CD8-positive, alpha-beta T cell (primary cell): ENCODE measurements at places on chromosomes 7 and 10.

GRCh38 chr7:94883616-94884015 lies 23.8 kb upstream of the PPP1R9A start:
- no peak for DNase-seq

DNA sequence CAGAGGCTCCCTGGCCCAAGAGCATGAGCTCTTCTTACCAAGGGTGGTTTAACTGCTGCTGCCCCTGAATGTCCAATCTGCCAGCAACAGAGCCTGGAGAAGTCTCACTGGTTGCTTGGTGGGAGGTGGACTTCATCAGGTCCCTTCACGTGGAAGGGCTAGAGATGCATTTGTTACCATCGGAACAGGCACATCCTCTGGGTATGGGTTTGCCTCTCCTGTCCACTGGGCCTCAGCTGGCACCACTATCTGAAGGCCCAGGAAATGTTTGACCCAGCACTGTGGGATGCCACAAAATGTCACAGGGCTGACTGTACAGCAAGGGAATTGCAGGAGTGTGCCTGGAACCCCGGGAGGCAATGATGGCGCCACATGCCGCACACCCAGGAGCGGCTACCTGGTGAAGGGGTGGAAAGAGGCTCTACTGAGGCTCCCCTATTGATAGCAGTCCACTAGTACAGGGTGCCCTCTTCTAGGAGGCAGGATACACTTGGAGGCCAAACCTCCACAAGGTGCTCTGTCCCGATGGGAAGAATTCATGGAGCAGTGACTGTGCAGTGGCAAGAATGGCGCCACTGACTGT lies 603.1 kb upstream of the MGMT start:
- no peak for DNase-seq

GRCh38 chr7:116224492-116225098 lies 14.3 kb downstream of the TES start:
- DNase-seq, result no peak

DNA sequence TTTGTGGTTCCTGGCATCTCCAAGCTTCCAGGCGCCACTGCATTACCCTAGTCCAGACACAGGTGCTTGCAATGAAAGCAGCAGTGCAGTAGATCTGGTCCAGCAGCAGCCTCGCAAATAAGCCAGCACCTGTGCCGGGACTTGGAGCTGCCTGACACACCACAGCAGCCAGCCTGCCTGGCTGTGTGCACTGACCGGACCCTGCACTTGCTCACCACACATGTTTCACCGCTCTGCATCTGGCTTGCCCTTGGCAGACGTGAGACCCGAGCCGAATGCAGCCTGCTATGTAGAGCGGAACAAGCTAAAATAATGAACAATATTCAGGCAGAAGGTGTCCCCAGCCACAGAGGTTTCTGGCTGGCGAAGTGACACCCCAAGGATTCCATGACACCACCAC lies 123.6 kb upstream of the POM121L12 start:
- DNase-seq, result no peak

DNA sequence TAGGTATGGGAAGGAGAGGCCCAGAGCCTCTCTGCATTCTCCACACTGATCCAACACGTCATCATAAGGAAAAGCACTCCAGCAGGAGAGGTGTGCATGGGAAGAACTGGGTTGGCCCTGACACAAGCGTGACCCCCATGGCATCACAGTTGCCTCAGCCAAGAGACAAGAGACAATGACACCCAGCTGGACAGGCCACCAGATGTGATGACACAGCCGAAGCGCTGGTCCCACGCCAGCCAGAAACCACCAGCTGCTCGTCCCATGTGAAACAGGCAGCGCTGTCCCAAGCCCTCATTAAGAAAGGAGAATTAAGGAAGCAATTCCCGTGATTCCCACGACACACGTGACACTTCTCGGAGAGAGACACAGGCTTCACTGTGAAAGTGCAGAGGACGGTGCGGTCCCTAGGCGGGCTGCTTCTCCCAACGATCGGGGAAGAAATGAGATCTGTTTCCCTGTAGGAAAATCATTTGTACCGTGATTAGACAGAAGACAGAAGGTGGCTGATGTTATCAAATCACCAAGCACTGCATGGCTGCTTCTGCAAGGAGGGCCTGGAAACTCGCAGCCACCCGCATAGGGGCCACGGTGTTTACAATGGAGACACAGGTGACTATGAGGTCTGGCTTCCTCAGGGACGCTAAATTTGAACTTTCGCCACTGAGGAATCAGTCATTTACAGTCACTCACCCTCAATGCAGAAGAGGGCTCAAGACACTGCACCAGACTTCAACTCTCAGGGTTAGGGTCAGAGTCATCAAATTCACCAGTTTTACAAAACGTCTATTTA lies 74.5 kb downstream of the DIP2C start:
- DNase-seq, result no peak

DNA sequence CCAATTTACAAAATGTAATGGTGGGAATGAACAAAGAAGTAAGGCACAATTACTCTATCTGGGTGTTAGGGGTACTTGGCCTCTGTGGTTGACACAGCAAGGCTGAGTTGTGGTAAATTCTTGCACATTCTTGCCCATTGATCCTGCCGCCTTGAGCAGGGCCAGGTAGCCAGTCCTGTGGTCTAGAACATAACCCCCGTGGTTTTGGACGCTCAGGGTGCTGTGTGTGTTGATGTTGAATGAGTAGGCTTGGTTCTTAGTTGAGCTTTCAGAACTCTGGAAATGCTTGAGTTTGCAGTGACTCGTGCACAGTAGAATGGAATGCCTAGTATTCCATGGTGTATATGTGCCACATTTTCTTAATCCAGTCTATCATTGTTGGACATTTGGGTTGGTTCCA lies 42.3 kb upstream of the CDHR3 start:
- no peak for DNase-seq

GRCh38 chr7:27420702-27421101 lies 178.1 kb downstream of the EVX1 start:
- DNase-seq, result no peak

GRCh38 chr7:93132216-93132615 lies 14.4 kb upstream of the SAMD9 start:
- no peak for DNase-seq

DNA sequence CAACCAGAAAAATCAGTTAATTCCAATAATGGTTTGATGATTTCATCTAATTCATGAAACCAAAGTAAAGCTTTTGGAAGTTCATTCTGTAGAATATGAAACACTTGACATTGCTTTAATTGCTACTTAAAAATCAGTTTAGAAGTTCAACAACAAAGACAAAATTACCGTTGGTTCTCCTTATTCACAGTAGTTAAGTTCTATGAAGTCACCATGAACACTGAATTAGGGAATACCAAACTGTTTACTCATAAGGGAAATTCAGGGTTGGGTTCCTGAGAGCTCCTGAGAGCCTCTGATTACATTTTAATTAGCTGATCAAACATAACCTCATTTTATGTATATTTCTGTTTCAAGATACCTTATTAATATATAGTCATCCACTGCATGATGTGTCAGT lies 46.2 kb downstream of the ZNF438 start:
- DNase-seq, result no peak

DNA sequence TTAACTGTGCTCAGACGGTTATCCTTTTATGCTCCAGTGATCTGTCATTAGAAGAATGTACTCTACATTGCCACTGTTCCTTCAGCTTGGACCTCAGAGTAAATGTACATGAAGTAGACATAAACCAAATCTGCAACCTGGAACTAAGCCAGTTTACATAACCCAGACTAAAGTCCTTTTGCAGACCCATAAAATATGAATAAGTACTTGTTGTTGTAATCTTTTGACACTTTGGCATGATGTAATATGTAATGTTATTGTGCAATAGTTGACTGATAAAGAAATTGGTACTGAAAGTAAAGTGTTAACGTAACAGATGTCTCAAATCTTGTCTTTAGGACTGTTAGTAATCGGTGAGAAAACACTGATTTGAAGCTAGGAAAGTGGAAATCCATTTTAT lies 115.8 kb upstream of the SORCS1 start:
- DNase-seq, result no peak

GRCh38 chr10:126454045-126454751 lies 65.9 kb upstream of the ADAM12 start:
- no peak for DNase-seq

DNA sequence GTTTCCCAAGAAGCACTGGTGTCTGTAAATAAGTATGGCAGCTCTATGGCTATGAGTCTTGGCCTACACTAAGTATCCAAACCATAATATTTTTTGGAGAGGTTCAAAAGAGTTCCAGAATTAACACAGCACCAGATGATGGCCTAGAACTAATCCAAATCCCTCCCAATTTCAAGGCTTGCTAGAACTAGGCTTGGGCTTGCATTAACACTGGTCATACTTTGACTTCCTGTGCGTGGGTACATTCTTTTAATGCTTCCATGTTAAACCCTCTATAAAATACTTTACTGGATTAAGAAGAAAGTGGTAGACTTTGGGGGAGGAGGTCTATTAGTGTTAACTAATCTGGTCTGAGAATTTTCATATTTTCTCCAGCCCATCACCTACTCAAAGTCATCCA lies 3.1 kb downstream of the AASS start:
- no peak for DNase-seq

DNA sequence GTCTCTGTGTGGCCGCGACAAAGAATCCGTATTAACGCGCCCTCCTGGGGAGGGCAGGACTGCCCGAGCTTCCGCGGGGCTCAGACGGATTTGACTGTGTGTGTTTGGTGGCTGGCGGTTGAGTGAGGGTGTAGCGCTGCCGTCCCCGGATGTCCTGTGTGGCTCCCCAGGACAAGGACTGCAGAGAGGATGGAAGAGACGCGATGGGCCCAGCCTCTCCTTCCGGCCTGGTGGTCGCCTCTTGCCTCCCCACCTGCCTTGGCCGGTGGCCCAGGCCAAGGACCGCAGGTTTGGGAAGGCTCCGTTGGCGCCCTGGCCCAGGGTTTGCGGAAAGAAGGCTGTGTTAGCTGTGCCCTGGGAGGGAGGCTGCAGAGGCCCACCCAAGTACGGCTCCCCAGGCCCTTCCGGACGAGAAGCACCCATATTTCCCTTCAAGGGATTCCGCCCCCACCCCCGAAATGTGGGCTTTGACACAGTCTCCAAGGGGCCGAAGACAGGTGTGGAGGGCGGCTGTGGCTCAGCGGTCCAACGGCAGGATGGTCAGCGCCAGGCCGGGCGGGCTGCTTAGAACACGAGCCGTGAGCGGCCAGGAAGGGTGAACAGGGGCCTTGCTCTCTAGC lies 2.3 kb downstream of the UNCX start:
- DNase-seq, result no peak
